HFFc6 (cell line): ENCODE measurements at places on chromosomes 13 and 19. TPM values are rescaled to one million over a fixed set of nuclear protein-coding genes. Genes with fewer than 3 reads are reported as not detected.

GRCh38 chr19:6287269-6287885, 7.6 kb upstream of the MLLT1 start:
- DNase-seq: no peak

GRCh38 chr13:104382951-104383350, 1316.7 kb upstream of the SLC10A2 start:
- DNase-seq: no peak

GRCh38 chr13:37492741-37493514, 105.6 kb downstream of the POSTN start:
- peak; percentile 84 for DNase-seq

GRCh38 chr19:50718255-50719118, 1.1 kb downstream of the SHANK1 start:
- DNase-seq: no peak

- DNase-seq: no peak
Measured at GRCh38 chr13:112072534-112073244, 5.7 kb downstream of the SOX1 start.

DNA sequence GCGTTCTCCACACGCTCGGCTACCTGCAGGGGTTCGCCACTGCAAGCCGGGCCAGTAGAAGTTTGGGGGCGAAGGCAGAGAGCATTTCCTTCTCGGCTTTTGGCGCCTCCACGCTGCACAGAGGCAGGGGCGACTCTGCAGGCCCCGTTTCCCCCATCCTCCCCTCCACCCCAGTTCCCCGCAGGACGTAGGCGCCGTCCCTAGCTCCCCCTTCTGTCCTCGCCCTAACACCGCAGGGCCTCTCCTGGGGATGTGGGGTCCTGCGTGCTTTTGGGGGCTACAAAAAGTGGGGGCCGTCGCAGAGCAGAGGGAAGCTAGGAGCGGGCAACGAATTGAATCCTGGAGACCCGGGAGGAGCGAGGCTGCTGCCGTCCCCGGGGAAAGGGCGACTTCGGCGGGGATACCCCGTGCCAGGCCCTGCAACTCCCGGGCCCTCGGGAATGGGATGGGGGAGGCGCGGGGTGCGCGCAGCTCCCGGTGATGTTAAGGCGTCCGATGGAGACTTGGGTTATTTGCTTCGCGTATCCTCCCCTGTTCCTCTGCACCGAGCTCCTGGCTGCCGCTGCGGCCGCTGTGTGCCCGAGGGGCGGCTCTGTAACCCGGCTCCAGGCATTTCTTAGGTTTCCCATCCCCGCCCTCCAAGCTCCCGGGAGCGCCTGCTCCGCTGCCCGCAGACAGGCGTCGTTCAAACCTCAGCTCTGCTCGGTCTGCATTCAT, 255.9 kb upstream of the SOX21 start:
- DNase-seq: no peak

The OVOL3 gene
- not detected in 3 replicates for total RNA-seq
